CD4-positive, alpha-beta memory T cell (primary cell): ENCODE measurements at places on chromosomes 1 and 21. TPM values are rescaled to one million over a fixed set of nuclear protein-coding genes. Genes with fewer than 3 reads are reported as not detected.

DNA sequence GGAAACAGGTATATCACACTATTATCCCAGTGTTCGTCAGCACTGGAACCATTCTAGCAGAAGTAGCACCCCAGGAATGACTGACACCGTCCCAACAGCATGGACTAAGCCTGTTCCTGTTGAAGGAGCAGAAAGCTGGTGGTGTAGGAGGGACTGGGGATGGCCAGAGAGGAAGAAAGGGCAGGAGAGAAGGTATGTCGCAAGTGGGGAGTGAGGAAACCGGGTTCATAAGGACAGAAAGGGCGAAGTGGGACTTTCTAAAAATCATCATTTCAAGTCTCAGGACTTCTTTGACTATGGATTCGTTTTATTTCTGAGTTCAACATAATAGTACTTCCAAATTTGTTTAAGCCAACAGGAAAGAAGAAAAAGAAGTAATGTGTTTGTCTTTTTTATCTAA is 19.7 kb upstream of the MX1 start:
- DNase-seq, result no peak

DNA sequence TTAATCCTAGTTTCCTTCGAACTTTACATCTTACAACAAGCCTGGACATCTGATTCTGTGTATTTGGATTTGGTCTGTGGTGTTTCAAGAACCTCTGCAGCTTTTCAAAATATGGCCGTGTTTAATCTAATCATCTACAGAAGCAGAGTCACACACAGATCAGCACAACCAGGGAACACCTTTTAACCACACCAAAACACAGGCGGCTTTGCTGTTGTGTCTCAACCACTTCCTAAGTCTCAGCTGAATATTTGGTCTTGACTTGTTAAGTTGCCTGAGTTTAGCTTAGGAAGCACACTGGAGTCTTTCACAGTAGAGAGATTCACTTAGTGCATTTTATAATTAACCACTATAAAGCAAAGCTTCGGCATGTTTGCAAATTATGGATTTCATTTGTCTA is 17.1 kb downstream of the ADAMTS5 start:
- no peak for DNase-seq

Gene ZBTB8A
- total RNA-seq, result not detected

DNA sequence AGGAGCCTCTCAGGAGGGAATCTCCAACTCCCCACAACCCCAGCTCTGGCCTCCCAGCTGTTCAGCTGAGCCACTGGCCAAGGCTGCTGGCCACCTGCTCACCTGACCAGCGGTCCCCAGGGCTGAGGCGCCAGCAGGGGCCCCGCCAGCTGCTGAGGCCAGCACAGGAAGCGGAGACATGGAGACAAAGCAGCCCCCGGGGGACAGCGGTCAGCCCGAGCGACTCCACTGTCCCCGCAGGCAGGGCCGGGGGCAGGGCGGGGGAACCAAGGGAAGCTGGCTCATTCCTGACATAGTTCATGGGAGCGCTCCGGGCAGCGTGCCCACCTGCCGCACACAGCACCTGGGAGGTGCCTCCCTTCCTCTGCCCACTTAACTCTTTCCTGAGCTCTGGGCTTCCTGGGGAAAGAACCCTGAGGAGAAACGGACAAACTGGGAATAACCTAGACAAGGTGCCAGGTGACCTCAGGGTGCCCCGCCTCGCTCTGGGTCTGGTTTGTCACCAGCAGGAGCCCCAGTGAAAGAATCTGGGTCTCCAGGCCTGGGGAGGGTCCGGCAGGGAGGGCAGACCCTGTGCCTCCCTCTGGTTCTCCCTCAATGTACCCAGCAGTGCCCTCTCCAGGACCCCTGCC is 10.7 kb downstream of the EPHA2 start:
- DNase-seq, result peak; percentile 18

Gene TRIM63
- not detected for total RNA-seq

GRCh38 chr1:246032031-246032551 is 475.0 kb downstream of the SMYD3 start:
- DNase-seq, result no peak

DNA sequence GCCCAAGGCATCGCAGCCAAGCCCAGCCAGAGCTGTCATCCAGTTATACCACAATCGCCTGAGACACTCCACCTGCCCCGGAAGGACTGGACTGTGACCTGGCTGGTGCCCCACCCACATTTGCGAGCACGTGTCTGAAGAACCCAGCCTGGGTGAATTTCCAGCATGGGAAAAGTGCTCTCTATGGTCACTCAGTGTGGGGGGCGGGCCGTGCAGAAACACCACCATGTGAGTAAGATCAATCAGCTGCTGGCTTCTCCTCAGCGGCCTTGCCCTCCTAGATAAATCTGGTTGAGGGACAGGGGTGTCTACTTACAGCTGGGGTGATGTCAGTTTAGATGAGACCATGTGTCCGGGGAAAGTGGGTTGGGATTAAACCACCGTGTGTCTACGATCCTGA is 44.8 kb downstream of the URB1 start:
- no peak for DNase-seq

GRCh38 chr21:42973309-42973990 is 912 bp upstream of the PKNOX1 start:
- DNase-seq, result no peak

- DNase-seq, result no peak
Measured at GRCh38 chr1:111213412-111213811, 13.0 kb upstream of the DENND2D start.

Gene CCDC30
- 7.0 TPM for total RNA-seq

DNA sequence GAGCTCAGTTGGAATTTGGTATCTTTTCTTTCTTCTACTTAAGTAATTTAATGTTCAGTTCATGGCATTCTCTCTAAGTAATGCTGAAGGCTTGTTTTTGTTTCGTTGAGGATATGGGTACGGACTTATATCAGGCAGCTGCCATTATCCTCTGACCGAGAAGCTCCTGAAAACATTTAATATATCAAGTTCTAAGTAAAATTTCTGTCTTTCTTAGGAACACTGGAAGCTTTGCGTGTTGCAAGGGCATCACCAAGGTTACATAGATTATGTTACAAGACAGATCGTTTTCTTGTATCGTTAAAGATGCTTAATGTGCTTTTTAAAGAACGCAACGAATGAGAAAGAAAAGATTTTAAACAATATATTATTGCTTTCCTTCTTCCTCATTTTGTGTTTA is 1.0 kb upstream of the GALNT2 start:
- no peak for DNase-seq

Gene GJA5
- total RNA-seq, result not detected

- no peak for DNase-seq
Measured at GRCh38 chr1:33428661-33429060, 2.2 kb downstream of the PHC2 start.

DNA sequence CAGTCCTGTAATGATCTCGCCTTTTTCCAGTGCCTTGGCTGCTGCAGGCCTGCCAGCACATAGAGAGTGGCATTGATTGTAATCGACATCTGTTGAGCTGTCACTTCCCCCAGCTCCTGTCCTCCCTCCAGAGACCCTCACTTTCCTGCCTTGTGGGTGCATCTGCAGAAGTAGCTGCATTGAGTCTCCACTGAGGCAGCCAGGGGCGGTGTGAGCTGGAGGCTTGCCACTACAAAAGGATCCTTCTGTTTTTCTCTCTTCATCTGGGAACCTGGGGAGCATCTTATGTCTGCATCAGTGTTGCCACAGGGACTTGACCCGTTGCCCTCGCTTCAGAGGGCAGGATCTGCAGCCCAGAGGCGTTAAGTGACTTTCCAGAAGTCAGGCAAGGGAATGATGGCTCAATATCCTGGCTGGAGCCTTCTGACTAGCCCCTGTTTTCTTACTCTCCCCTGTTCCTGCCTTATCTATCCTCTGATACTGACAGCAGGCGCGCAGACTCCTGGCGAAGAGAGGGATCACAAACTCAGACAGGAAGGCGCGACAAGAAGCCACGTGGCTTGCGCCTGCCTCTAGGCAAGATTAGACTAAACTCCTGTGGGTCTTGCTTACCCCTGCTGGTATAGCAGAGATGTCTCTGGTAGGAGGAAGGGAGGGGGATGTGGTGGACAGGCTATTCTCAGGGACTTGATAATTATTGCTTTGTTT is 13.3 kb upstream of the FMOD start:
- DNase-seq, result no peak

GRCh38 chr1:160219062-160219929 is 14.1 kb downstream of the PEA15 start:
- no peak for DNase-seq

GRCh38 chr1:6006882-6007281 is 14.7 kb upstream of the NPHP4 start:
- DNase-seq, result no peak

- no peak for DNase-seq
Measured at GRCh38 chr1:52159033-52159789, 17.3 kb downstream of the ZFYVE9 start.

DNA sequence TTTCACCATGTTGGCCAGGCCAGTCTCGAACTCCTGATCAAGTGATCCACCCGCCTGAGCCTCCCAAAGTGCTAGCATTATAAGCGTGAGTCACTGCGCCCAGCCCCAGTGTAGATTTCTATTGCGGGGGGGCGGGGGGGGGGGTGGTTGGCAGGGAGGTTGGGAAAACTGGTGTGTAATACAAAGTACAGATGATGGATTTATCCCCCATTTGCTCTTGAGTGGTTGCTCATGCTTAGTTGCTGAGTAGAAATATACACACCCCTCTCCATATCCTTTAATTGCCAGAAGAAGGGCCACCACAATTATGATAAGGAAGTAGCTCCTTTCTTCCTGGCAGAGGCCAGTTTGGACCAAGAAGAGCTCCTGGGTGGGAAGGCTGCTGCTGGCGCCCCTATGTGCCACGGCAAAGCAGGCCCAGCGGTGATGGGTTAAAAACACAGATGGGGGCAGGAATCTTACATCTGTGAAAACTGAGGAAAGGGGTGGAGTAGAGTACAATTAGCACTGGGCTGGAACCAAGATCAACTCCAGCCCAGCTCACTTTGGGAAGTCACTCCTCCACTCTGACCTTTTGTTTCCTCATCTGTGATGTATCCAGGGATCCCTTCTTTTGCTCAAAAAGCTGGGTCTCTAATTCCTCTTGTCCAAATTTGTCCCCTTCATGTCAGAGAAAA is 55.2 kb downstream of the MRPL37 start:
- no peak for DNase-seq

GRCh38 chr1:20429296-20429695 is 56.7 kb downstream of the CAMK2N1 start:
- DNase-seq, result no peak

Gene ALPL
- not detected for total RNA-seq

DNA sequence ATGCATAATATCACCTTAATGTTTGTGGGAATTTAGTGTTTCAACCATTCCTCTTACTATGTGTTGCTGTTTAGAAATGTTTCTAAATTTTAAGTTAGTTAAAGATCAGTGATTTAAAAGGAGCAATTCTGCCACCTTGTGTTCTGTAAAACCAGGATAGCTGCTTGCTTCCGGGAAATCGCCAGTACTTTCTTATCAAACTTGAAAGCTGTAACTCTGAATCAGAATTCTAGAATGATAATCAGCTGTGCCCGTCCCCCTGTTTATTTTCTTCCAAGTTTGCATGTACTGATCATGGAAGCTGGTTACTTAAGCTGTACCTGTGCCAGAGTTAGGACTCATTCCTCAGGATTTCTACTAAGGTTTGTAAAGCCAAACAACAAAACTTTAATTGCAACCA is 656.4 kb downstream of the LTN1 start:
- DNase-seq, result no peak

- DNase-seq, result no peak
Measured at GRCh38 chr1:218397752-218398339, 52.7 kb downstream of the TGFB2 start.

Gene FAM167B
- 1.2 TPM for total RNA-seq

GRCh38 chr1:27504588-27505419 is 14.8 kb upstream of the WASF2 start:
- no peak for DNase-seq

DNA sequence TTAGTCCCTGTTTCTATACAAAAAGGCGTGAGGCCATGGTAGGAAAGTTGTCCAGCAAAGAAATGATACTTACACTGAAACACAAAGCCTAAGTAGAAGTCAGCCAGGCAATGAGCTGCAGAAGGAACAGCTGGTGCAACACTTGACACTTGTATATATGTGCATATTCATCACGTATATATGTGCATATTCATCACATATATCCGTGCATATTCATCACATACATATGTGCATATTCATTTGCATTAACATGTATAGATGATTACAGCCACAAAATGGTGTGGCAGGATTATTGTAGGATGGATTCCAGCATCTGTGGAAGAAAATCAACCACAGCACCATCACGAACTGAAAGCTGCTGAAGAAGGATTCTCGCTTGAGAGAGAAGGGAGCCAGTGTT is 189.0 kb upstream of the RGS18 start:
- no peak for DNase-seq

Gene SLC1A7
- not detected for total RNA-seq

- no peak for DNase-seq
Measured at GRCh38 chr1:218811497-218811896, 362.2 kb upstream of the LYPLAL1 start.

- DNase-seq, result no peak
Measured at GRCh38 chr1:33097137-33097611, 16.2 kb downstream of the AZIN2 start.

Gene SPATC1L
- total RNA-seq, result 6.9 TPM

Gene PIK3C2B
- total RNA-seq, result 43.4 TPM

- DNase-seq, result no peak
Measured at GRCh38 chr1:117570988-117571409, 34.8 kb upstream of the TENT5C start.

Gene FAM72D
- total RNA-seq, result not detected

- DNase-seq, result no peak
Measured at GRCh38 chr1:214363386-214363785, 82.4 kb downstream of the SMYD2 start.

Gene TDRD10
- total RNA-seq, result not detected

Gene HFM1
- not detected for total RNA-seq

GRCh38 chr1:19341201-19342061 is 29.3 kb downstream of the SLC66A1 start:
- DNase-seq, result peak; percentile 71

GRCh38 chr1:27106561-27107323 is 48.2 kb downstream of the SLC9A1 start:
- DNase-seq, result no peak

DNA sequence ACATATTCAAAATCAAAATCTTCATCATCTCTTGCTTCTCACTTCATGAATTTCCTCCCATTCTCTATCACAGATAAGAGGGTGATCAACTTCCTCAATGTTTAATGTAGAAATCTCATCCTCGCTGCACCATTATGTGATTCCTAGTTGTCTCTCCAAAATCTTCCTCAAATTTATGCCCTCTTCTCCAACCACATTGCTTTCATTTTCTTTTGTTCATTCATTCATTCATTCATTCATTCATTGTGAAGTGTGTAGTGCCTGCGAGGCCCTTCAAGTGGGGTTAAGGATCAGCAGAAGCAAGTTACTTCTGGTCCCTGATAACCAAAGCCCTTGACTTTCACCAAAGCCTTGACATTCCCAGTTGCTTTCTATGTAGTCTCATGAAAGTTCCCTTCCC is 33.5 kb upstream of the HIVEP3 start:
- no peak for DNase-seq

Gene OLFM3
- total RNA-seq, result not detected

GRCh38 chr21:33020558-33021100 is 5.1 kb upstream of the OLIG2 start:
- no peak for DNase-seq
